NCI-H1092 (cell line): ENCODE measurements at places on chromosomes 1 and 21.

GRCh38 chr1:109892561-109893368 lies 17.9 kb upstream of the CSF1 start:
- no peak for DNase-seq

DNA sequence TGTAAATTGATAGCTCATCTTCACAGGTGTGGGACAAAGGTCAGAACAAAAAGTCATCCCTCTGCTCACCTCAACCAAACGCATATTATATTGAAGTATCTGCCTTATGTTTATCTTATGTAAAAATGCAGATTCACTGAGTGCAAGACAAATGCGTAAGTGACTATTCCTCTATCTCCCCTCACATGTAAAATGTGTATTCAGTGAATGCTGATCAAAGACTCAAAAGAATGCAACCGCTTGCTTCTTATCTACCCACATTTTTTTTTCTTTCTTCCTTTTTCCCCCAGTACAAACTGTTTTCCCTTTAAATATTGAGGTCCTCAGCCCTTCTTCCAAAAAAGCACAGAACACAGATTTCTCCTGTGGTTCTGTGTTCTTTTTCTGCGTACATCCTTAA lies 1882.9 kb downstream of the NCAM2 start:
- no peak for DNase-seq

GRCh38 chr1:223721658-223722607 lies 9.6 kb downstream of the CAPN2 start:
- no peak for DNase-seq

DNA sequence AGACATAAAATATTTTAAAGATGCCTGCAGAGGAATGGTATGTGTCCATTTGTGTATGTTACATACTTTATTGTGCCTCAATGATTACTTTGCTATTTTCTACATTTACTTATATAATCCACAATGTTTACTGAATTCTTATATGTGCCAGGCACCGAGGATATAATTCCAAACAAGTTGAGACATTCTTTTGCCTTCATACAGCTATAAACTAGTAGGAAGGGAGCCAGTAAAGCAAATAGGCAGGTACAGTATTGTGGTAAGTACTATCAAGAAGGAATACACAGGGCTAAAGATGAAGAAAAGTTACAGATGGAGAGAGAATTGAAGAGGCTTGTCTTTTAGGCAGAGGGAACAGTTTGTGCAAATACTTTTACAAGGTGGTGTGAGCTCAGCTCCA lies 131.6 kb downstream of the DISP1 start:
- DNase-seq, result no peak

- DNase-seq, result no peak
These were observed 29.5 kb downstream of the LIN9 start for GRCh38 chr1:226279498-226279897.

DNA sequence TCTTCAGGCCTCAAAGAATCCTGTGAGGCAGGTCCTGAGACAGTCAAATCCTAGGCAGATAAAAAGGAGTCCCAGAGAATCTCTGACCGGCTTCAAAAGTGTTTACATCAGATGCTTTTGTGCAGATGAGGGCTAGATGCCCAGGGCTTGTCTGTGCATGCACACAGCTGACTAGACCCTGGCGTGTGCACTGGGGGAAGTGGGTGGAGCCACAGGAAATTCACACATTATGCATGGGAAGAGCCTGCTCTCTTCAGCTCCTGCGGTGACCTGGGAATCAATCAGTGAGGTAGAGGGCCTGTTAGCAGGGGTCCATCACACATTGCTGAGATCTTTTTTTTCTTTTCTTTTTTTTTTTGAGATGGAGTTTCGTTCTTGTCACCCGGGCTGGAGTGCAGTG lies 36.6 kb upstream of the NHLH2 start:
- DNase-seq, result no peak

DNA sequence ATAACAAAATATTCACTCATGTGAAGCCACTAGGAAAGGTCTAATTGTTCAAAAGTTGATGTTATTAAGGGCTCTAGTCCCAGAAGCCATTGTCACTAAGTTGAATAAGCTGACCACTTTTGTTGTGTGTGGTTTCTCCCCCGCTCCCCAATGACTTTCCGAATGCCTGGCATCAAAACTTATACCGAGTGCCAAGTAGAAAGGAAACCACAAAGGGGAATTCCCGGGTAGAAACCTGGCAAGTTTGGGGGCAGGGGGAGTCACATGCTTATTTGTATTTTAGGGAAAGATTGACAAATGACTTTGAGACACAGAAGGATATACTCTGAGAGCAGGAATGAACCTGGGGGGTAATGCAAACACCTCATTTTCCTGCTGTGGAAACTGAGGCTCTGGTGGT lies 154.1 kb downstream of the TGFBR3 start:
- no peak for DNase-seq

- DNase-seq, result no peak
These were observed 349.7 kb upstream of the C1orf87 start for GRCh38 chr1:60423146-60423780.

- DNase-seq, result no peak
These were observed 1.3 kb downstream of the CLSTN1 start for GRCh38 chr1:9822490-9822889.

GRCh38 chr1:231107151-231107550 lies 54.7 kb upstream of the TRIM67 start:
- DNase-seq, result no peak
